ENCODE measurements at places on chromosomes 4 and X.

- DNase-seq = no peak
These were observed 10.8 kb downstream of the SLC10A7 start for GRCh38 chr4:146510942-146511341.

GRCh38 chrX:10021461-10022272, 54.5 kb downstream of the CLDN34 start:
- DNase-seq = no peak

GRCh38 chrX:148500423-148501385, at the start of gene AFF2:
TSS of gene AFF2 (plus strand) at chrX:148500617. CDS start at chrX:148501098, 481 bp downstream.
- no peak for DNase-seq

DNA sequence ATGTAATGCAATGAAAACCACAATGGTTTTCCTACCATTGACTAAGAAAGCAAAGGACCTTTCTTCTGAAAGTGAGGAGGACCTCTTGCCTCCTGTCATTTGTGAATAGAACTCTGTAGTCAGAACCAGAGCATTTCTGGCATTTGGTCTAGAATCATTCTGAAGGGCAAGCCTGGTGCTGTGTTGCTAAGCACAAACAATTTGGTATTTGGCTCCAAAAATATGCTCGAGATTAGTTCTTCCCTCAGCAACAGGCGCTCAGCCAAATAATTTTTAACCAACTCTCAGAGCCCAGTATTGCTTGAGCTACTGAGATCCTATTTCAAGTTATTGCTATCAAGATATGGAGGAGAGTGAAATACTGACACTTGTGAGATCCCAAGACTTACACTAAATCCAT, 71.0 kb downstream of the SNCA start:
- DNase-seq = no peak

GRCh38 chr4:38152721-38153386, 192.7 kb downstream of the PTTG2 start:
- no peak for DNase-seq

DNA sequence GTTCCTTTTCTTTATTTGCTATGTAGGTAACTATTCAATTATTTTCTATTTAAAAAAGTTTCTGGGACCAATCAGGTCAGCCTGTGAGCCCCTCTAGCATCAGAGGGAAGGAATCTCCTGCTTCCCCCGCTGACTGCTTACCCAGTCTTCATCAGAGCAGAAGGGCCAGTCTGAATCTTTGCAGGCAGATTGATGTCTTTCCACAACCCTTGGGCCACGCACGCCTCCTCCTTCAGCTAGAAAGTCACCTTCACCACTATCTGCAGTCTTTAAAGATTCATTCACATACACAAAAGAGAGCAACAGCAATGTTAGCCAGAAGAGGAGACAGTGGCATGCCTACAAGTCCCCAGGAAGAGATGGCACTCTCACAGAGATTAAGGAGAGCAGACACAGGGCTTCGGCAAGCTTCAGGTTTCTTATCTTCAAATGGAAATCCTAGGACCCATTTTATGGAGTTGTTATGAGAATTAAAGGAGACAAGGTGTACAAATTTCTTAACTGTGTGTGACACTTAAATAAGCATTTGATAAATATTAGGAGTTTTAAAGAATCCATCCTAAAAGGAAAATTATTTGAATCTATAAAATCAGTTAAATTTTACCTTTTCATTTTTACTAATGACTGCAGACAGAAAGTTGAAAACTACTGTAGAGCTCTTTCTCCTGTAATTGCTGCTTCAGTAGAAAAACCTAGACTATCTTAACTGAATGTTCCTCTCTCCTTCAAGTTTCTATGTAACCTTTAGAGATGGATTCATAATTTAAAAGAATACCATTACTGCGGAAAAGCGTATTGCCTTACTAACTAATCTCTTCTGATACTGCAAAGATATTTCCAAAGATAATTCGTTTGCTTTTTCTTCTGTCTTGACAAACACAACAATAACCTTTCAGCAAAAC, 995 bp downstream of the FGA start:
- DNase-seq = no peak

GRCh38 chr4:170049766-170050165, 23.6 kb upstream of the MFAP3L start:
- DNase-seq = peak; percentile 34

- DNase-seq = no peak
These were observed 34.1 kb downstream of the PLS3 start for GRCh38 chrX:115595049-115595448.

- no peak for DNase-seq
These were observed 314.2 kb downstream of the RAB28 start for GRCh38 chr4:13169731-13170525.
